Right atrium auricular region (tissue), 2 donors: ENCODE measurements at places on chromosomes 5 and 9.
A peak's percentile ranks its signal among the peaks of the same experiment; 100 is the strongest.

DNA sequence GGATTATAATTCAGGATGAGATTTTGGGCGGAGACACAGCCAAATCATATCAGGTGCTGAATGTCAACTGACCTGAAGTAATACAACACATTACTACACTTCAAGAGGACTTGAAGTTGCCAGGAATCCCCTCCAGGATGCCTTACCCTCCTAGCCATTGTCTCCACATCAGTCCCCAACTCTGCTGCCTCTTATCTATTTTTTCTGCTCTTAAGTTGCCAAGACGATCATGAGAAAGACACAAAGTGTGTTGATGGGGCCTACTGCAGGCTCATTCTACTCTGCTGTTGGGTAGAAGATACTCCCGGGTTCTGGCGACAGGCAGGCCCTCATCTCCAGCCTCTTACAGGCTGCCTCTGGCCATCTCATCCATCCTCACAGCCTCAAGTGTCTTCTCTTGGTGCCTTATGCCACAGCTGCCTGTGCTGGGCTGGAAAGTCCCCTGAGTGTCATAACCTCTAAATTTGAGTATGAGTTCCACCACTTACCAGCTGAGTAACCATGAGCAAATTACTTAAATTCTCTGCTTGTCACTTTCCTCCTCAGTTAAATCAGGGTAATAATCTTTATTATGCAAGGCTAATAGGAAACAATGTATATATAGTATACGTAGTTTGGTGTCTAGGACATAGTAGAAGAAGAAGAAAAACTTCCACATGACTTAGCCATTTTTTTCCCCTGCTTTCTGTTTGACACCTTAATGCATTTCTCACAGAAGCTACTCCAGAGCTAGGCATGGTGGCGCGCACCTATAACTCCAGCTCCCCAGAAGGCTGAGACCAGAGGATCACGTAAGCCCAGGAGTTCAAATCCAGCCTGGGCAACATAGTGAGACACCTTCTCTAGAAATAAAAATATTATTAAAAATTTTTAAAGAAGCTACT is 73.0 kb upstream of the SNX2 start:
- no peak for DNase-seq

DNA sequence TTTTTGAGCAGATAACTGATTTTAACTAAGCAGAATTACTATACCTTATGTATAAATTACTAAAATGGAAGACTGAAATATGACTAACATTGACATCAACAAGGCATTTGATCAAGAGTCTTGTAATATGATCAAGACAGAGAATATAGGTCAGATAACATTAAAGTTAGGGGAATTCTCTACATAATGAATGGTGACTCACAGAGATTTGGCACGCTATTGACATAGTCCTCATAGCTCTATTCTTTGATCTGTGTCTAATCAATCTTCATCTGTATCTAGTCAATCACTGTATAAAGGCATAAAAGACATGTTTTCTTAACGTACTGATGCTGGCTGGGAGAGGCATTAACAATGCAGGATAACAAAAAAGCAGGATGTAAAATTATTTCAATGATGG is 17.4 kb downstream of the ABITRAM start:
- DNase-seq: no peak

- DNase-seq: no peak
Observed at GRCh38 chr5:38379350-38379937, 121.1 kb downstream of the EGFLAM start.

DNA sequence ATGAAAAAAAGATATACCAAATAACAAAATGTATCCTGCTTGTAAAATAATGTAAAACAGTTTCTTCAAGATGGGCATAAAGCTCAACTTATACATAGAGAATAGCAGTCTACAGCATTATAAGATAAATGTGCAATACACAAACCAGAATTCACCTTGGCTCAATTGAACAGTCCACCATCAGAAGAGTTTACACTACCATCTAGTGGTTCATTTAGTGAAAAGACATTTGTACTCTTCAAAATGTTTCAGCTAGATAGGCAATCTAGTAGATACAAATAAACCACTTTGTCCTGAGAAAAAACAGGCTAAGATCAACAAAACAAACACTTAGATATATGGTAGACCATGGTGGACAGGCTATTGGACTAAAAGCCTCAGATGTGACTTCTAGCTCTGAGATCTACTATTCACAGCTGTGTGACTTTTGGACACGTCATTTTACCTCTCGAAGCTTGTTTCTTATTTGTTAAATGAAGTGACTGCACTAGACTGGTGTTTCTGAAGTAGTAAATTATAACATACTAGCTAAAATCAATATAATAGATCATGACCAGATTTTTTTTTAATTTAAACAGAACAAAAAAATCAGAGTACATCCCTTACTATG is 22.1 kb upstream of the TPD52L3 start:
- DNase-seq: no peak

DNA sequence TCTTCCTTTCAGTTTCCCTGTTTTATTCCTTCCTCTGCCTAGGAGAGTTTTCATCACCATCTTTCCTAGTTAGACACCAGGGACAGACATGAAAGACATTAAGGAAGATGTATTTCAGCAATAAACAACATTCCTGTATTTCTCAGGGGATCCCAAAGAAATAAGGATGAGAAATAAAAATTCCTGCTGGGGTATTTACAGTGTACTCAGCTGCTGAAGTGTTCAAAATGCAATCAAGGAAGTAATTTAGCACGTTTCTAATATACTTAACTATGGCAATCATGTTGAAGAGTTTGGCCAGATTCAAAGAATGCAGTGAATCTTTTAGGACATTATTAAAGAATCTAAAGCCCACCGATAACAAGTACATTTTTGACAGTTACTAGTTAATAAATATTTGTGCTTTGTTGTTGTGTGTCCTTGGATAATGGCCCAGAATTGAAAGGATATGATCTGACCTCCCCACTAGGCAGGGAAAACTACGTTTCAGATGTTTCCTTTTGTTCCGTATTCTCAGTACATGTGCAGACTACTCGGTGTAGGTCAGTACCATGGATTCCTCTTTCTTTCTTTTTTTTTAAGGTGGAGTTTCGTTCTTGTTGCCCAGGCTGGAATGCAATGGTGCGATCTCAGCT is 46.8 kb downstream of the INIP start:
- no peak for DNase-seq

DNA sequence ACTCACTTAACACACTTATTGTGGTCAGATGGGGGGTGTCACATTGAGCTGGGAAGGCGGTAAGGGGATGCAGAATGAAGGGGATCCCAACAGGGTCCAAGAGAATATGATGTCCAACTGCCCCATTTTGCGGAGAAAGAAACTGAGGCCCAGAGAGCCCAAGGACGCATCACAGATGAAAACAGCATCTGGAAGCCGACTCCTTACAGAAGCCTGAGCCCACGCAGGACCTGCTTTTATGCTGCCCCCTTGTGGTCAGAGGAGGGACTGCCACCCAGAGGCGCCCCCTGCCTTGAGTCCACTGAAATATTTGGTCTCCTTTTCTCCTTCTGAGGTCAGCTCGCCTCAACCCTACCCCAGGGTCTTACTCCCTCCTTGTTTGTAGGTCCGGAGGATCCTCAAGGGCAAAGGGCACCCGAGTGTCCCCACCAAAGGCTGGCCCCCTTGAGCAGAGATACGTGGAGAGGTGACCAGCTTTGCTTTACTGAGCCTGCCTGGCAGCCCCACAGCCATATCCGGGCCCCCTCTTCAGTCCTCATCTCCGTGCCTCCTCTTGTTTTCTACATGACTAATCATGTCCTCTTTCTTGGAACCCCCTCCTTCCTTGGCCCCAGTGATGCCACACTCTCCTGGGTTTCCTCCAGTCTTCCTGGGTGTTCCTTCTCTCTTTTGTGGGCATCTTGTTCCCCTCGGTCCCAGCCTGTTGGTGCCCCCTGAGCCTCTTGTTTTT is 30.0 kb upstream of the TTLL11 start:
- peak; percentile 82 for DNase-seq

GRCh38 chr9:69643098-69643497 is 29.1 kb downstream of the APBA1 start:
- DNase-seq: no peak

GRCh38 chr9:132243156-132244074 is 81.6 kb downstream of the NTNG2 start:
- DNase-seq: no peak

- no peak for DNase-seq
Observed at GRCh38 chr5:8418049-8418426, 549.1 kb downstream of the MTRR start.

DNA sequence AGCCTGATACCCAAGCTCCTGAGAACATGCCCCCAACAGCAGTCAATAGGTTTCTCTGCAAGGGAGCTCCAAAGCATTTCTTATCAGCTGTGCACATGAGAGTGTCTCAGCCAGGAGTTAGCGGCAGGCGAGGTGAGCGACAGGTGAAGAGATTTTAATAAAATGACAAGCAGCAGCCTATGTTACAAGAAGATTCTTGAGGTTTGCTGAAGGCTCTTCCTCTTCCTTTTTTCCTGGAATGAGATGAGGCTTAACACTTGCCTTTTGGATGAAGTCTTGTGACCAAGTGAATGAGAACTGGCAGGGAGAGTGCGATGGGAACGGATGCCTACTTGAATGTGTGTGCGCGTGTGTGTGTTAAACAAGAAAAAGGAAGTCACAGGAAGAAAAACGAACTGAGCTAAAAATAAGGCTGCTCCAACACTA is 76.1 kb downstream of the SHB start:
- no peak for DNase-seq

DNA sequence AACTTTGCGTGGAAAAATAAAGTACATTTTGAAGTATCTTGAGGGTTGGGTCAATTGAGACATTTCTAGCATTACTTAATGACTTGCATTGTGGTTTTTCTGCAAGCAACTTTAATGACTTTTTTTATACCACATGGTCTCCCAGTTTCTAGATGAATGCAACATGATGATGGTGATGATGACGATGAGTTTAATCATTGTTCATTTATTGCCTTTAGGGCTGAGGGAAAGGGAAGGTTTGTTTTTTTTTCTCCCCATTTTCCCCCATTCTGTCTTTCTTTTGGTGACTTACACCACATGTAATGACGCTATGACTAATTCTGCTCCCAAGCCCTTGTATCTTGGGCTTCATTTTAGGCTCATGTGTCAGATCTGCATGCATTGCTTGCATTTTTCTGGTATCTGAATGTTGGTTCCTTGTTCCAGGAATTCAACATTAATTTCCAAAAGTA is 57.7 kb upstream of the NXNL2 start:
- DNase-seq: no peak

GRCh38 chr5:42718591-42718990 is 38.0 kb upstream of the CCDC152 start:
- DNase-seq: no peak

GRCh38 chr9:714675-715074 is 126.8 kb upstream of the DMRT1 start:
- no peak for DNase-seq

GRCh38 chr9:121294866-121295661 is 27.1 kb downstream of the GSN start:
- DNase-seq: peak; percentile 91

GRCh38 chr5:136174021-136174659 is 18.8 kb downstream of the SMIM32 start:
- no peak for DNase-seq

DNA sequence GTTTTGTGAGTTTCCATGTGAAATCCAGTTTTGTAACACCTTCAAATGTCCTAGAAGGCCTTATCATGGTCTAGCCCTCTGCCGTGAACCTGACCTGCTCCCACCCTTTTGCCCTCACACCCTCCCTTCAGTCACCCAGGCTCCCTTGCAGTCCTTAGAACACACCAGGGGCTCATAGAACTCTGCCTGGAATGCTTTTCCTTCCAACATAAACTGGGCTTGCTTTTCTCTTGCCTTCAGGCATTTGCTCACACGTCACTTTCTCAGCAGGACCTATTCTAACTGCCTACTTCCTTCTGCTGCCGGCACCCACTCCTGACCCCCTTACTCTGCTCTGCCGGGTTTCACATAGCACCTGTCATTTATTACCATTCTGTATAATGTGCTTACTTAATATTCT is 111.9 kb downstream of the PDE8B start:
- no peak for DNase-seq

- peak; percentile 89 for DNase-seq
Observed at GRCh38 chr5:54651482-54652076, 134.0 kb downstream of the SNX18 start.

DNA sequence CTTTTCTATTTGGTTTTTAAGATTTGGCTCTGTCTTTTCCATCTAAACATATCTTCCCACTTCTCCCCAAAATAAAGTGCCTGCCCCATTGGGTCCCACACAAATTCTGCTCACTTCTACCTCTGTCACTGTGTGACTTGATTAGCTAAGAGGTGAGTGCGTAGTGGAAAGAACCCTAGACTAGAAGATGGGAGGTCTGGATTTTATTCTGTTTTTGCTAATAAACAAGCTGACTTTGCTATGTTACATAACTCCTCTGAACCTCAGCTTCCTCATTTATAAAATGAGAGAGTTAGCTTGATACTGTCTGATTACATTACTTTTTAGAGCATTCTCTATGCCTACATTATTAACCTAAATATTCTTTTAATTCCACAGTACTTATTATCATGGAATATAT is 51.3 kb upstream of the PTGER4 start:
- no peak for DNase-seq

GRCh38 chr5:1460054-1460682 is 14.9 kb upstream of the SLC6A3 start:
- no peak for DNase-seq

DNA sequence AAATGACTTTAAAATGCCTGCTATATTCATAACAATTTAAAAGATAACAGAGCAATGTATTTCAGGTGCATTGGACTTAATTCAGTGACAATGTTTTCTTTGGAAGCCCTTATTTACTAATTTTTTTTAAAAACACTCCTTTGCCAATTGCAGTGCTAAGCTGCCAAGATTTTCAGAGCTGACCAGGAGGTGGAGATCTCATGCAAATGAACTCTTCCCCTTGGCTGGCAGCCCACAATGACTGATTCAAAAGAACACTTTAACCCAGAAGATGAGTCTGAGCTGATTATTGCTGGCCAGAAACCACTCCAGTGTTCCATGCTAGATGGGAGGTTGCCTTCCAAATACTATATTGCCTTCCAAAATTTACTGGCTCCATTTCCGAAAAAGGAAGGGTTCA is 128.3 kb upstream of the CCNH start:
- no peak for DNase-seq

GRCh38 chr9:116789081-116789480 is 102.0 kb downstream of the TRIM32 start:
- no peak for DNase-seq

DNA sequence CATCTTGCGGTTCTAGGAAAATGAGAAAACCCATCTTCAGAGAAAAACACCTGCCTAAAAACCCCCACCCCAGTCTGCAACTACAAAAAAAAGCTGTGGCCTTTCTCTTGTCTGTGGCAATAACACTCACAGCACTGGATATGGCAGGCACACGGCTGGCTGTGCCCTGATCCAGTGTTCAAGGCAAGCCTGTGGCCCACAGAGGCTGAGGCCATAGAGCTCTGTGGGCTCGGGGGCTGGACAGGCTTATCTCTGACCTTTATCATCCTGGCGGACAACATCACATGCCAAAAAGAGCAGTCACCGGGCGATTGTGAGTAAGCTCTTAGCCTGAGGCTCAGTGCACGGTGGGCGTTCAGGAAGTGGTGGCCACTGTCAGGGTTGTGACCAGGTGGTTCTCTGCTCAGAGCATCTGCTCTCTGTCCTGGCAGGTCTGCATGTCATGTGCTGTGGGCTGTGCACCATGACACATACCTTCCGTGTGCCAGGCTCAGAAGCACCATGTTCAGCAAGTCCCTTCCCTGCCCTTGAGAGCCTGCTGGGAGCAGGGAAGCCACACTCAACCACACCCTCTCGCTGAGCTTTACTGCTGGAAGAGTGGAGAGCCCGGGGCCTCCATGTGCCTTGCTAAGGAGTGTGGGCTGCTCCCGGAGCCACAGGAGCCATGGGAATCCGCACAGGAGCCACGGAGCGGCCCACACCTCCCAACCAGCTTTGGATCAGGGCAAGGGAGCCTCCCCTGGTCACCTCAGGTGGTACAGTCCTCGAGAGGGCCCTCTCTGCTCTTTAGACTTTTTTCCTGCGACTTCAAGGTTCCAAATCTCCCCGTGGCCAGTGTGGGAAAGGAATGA is 34.6 kb upstream of the WDR38 start:
- DNase-seq: no peak
